HEK293T (cell line): ENCODE measurements at places on chromosomes 5 and 9.

GRCh38 chr9:15961217-15961616 is 408.4 kb downstream of the CCDC171 start:
- DNase-seq = no peak

DNA sequence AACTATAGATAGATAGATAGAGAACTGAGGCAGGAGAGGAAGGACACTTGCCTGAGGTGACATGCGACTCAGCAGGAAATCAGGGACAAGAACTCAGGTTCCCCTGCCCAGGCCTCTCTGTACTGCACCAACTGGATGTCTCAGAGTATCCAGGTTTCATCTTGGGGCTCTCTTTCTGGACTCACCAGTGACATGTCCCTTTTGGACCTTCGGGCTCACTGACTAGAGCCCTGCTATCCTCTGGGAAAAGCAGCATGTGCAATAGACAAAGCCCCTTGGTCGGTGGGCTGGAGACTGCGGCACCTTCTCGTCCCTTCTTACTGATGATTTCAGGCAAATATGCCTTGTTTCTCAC is 104.5 kb downstream of the RGS3 start:
- no peak for DNase-seq

DNA sequence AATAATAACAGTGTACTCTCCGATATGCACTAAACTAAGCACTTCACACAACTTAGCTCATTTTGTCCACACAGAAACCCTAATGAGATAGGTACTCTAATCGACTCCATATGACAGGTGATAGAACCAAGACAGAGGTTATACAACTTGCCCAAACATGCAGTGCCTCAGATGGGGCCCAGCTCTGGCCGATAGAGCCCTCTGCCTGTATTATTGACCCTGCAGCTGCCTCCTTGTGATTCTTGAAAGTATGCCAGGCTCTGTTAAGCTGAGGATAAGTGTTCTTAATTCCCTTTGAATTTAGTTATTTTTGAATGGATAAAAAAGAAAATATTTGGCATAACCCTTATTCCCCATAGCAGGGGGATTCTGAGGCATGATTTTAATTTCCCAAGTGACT is 78.5 kb downstream of the HMHB1 start:
- no peak for DNase-seq

DNA sequence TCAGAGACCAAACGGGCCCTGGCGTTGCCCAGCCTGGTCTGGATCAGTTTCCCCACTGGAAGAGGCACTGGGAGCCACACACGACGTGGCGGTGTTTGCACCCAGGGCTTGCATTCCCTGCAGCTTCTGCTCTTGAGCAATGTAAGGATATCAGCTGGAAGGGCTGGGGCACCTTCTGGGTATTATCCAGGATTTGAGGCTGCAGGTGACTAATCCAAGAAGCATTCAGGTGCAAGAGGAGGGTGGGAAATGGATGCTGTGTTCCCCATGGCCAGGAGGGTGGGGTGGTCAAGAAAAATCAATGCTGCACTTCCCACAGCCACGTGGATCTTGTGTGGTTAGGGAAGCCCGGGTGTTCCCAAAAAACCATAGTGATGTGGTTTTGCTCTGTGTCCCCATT is 430.9 kb downstream of the IRX2 start:
- no peak for DNase-seq
